ENCODE measurements at places on chromosomes 4 and X.

DNA sequence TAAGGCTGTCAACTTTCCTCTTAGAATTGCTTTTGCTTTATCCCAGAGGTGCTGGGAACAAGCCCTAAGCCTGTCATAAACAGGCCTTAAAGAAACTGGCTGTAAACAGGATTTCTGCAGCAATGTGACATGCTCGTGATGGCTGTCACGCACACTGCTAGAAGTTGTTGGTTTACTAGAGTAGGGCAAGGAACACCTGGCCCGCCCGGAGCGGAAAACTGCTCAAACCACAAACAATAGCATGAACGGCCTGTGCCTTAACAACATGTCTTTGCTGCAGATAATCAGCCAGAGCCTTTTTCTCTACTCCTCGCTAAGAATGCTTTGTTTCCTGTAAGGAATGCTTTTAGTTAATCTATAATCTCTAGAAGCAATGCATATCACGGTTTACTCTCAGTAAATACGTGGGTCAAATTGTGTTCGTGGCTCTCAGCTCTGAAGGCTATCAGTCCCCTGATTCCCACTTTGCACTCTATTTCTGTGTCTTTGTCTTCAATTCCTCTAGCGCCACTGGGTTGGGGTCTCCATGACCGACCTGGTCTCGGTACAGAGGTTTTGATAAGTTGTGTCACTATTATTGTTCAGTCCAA is 318.3 kb downstream of the GLUD2 start:
- DNase-seq = no peak

GRCh38 chr4:176753049-176753448 is 39.7 kb downstream of the VEGFC start:
- DNase-seq = no peak

- no peak for DNase-seq
Observed at GRCh38 chrX:12753366-12753765, 37.8 kb upstream of the PRPS2 start.

DNA sequence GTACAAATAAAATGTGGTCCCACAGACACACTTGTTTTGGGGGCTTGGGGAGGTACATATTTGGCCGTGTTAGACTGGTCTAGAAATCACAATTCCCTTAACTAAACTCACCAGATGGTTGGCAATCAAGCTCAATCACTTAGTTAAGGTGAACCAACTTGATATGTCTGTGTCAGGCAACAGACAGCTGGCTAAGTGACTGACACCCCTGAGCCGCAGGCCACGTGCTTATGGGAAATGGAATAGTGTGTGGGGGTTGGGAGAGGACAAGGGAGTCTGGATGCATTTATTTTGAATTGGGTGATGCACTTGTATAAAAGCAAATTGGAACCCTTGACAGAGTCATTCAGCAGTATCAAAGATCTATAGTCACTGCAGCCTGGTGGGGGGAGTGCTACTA is 209.0 kb downstream of the HS6ST2 start:
- DNase-seq = no peak

DNA sequence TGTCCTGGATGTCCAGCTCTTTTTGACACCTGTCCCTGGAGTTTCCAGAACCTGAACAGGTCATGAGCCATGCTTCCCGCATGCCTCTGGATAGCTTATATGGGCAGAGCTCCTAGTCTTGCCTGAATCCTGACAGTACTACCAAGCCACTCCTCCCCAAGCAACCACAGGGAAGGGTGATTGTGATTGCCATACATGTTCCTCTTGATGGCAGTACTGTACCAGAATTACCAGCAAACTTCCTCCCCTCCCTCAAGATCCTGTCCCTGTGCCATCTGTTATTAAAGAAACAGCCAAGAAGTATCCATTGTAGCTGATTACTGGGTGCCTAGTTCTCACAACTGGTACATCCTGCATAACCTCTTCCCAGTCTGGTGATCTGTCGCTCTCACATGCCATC is 264.3 kb upstream of the AGTR2 start:
- no peak for DNase-seq

GRCh38 chrX:16461968-16462367 is 188.0 kb upstream of the S100G start:
- no peak for DNase-seq

DNA sequence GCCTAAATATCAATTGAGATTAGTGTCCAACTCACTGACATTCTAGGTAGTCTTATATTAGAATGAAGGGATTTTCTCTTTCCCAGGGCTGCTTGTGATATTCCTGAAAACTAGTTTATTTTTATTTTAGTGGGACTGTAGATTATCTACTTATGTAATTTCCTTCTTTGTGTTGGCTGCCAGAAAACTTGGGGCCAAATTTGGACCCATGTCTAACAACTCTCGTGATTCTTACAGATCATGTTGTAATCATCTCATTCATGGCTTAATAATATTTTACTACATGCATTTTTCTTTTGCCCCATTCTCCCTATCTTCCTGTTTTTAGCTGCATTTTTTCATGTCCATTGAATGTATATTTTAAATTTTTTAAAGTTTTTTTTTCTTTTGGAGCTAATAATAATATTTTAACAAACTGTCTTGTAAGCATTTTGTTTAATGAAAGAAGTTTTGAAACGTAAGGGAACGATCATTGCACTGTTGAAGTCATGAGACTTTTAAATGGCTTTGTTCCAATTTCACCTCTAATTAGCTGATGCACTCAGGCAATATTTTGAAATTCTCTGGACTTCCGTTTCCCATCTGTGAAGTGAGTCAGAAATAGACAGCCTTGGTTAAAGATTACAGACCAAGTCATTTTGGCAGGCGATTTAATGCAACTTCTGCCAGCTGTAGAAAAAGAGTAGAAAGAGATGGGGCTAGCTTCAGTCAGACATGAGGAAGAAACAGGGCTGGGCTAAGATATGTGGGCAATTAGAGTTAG is 14.3 kb upstream of the TDO2 start:
- DNase-seq = no peak

DNA sequence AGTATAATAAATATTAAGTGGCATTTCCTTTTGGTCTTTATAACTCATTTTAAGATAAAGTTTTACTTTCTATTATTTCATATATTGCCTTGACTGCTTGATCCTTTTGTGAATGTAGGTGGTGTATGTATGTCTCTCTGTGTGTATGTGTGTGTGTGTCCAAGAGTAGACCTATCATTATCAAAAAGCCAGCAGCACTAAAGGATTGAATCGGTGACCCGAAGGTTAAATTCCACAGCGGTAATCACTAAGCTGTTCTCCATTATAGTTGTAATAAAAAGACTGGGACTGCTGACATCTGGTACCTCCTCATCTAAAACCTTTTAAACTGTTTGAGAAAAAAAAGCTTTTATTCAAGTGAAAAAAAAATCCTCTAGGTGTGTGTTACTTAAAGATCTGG is 1014.8 kb downstream of the PCDH7 start:
- DNase-seq = no peak
